ENCODE measurements at places on chromosomes 3 and 15.

DNA sequence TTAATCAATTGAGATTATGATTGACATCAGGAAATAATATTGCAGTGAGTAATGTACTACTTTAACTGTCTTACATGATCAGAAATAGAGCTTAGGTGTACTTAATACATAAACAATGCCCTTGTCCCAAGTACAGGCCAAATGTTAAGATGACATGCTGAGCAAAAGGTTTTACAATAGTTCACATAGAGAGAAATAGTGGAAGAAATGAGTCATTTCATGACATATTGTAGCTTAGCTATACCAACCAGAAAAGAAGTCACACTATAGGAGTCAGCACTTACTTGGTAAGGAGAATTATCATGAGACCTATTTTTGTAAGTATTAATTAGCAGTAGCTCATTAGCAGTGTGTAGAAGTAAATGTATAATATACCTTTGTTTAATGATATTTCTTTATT is 96.4 kb upstream of the NANOGP8 start:
- no peak for DNase-seq

GRCh38 chr15:80932989-80933388 is 56.6 kb downstream of the MESD start:
- DNase-seq: no peak

- DNase-seq: no peak
Observed at GRCh38 chr3:4036046-4036445, 236.8 kb downstream of the LRRN1 start.

DNA sequence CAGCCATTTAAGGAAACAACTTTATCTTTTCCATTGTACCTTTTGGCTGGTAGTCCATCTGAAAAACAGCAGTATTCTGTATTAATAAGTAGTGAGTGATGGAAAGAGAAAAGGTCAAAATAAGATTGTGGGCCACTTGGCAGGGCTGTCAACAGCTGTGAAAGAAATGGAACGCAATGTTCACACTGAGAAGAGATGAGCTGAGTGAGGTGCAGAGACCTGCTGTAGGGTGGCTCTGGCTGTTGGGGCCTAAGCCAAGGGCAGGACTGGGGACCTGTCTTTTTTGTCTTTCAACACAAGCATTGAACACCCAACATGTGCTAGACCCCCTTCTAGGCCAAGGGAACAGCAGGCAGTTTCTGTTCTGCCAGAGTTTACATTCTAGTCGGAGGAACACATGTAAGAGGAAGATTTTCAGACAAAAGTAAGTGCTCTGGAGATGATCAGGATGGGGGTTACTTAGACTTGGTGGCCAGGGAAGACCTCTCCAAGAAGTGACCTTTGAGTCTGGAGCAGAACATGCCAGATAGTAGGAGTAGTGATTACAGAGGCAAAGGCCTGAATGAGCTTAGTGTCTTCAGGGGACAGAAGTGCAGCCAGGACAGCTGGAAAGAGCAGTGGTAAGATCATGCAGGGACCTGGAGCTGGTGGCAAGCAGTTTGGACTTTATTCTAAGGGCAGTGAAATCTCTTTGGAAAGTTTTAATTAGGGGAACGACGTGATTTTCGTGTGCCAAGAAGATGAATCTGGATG is 29.6 kb downstream of the TSEN2 start:
- DNase-seq: no peak

GRCh38 chr3:194569252-194569651 is 64.0 kb downstream of the TMEM44 start:
- no peak for DNase-seq

DNA sequence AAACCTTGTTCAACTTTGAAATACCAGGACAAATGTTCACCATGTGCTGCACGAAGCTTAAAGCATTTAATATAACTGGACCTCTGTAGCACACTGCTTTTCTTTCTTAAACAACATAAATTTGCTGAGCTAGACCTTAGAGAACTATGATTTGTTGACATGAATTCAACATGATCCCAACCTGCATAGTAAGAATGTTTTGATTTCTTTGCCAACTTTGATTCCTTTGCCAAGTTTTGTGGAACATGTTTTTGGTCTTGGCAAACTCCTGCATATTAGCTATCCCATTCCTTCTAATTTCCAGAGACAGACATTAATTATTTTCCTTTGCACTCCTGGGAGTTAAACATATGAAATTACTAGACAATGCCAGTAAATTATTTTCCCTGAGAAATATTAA is 197.2 kb upstream of the RBMS3 start:
- DNase-seq: no peak

- DNase-seq: no peak
Observed at GRCh38 chr3:56997675-56998074, 62.8 kb upstream of the SPATA12 start.

DNA sequence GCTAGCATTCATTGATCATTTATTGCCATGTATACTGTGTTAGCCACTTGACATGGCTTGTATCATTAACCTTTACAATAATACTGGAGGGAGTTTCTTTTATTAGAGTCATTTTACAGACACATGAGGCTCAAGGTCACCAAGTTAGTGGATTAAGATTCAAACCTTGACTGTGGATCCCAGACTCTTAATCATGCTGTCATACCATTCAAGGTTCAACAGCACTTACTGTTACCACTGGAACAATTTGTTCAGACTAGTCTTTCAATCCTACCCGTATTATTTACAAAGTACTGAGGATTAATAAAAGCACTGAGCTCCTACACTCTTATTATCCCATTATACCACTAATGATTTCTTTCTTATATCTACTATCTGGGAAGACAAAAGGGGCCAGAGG is 1.2 kb downstream of the COX17 start:
- no peak for DNase-seq

DNA sequence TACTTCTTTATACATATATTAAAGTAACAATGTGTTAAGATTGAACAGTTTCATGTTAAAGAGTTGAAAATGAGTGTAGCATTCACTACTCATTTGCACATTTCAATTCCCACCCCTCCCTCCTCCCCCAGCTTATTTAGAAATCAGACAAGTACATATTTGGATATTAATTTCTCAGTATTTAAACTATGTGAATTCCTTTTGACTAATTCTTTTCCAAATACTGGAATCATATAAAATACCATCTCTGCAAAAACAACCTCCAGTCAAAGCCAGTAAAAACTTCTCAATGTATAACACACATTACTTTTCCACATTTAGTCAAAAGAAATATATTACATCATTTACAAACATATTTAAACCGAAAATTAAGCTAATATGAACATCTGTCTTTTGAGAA is 25.5 kb upstream of the SHC4 start:
- no peak for DNase-seq

DNA sequence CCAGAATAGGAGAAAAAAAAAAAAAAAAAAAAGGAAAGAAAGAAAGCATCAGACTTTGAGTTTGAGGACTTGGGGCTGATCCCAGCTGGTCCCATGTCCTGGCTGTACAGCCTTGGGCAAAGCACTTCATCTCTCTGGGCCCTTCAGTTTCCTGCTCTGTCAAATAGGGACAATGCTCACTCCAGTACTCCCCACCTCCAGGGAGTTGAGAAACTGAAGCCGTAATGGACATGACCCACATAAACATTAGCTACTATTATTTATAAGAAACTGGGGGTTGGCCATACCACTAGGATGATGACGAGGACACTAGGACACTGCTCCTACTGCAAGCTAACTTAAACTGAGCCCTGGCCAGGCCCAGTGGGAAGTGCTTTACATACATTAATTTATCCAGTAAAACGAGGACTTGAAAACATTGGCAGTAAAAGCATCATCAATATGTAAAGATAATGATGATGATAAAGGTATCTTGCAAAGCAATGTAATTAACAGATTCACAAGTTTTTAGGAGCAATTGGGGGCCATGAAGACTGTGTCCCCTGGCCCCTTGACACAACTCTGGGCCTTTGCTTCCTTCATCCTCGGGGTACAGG is 22.9 kb upstream of the SMAD6 start:
- DNase-seq: no peak

GRCh38 chr15:74453925-74454763 is 6.8 kb downstream of the UBL7 start:
- DNase-seq: no peak

GRCh38 chr3:58608648-58609047 is 31.5 kb upstream of the FAM107A start:
- DNase-seq: no peak

GRCh38 chr3:99803297-99803696 is 14.4 kb upstream of the CMSS1 start:
- DNase-seq: no peak

- no peak for DNase-seq
Observed at GRCh38 chr3:46825450-46825849, 37.8 kb downstream of the MYL3 start.

GRCh38 chr3:129460572-129460971 is 20.5 kb downstream of the IFT122 start:
- no peak for DNase-seq

GRCh38 chr3:163538387-163538786 is 1539.9 kb downstream of the SI start:
- no peak for DNase-seq

GRCh38 chr15:88655800-88656488 is 17.1 kb downstream of the ISG20 start:
- no peak for DNase-seq

- DNase-seq: no peak
Observed at GRCh38 chr3:11411956-11412355, 139.8 kb downstream of the ATG7 start.

DNA sequence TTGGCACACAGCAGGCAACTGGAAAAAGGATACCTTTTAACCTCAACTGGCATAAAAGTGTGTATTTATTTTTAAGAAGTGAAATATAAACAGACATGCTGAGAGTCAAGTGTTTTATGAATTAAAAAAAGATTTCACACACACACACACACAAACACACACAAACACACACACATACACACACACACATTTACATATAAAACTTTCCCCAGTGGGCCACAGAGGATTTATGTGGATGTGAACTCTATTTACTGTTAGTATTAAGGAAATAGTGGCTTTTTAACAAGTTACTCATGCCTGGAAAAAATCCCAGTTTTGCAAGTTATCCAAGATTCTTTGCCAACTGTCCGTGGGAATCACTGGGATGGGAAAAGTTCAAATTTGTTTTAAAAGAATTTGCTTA is 725.9 kb upstream of the NR2F2 start:
- no peak for DNase-seq

DNA sequence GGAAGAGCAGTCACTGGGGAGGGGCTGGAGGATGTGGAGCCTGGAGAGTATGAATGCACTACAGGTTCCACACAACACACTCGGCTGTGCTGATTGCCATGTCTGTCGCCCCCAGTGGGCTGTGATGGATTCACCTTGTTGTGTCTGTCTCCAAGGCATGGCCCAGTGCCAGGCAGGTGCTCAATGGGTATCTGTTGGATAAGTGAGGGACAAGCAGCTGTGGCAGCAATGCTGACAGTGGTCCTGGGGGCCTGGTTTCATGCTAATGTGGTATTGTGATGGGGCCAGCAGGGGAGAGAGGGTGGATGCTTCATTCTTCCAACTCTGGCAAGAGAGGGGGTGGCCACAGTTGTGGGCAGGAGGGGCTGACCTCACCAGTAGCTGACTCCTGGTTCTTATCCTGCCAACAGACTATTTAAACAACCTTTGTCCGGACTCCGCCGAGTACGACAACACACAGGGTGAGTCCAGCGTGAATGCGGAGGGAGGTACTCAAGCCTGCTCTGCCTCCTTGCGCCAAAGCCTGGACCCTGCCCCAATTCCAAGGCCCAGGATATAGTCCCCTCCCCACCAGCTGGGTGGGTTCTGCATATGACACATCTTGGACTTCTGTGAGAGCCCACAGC is 47.3 kb upstream of the NR2C2 start:
- DNase-seq: no peak

GRCh38 chr3:117184574-117184973 is 475.0 kb downstream of the TUSC7 start:
- DNase-seq: no peak

DNA sequence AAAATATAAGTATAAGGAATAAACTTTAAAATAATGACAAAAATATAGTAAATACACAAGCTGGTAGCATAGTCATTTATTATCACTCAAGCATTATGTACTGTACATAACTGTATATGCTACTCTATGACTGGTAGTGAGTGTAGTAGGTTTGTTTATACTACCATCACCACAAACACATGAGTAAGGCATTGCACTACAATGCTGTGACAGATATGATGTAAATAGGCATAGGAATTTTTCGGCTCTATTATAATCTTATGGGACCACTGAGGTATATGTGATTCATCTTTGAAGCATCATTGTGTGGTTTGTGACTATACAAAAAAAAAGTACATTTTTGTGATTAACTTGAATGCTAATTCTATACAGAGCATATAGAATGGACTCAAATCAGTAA is 35.3 kb upstream of the FBN1 start:
- DNase-seq: no peak

DNA sequence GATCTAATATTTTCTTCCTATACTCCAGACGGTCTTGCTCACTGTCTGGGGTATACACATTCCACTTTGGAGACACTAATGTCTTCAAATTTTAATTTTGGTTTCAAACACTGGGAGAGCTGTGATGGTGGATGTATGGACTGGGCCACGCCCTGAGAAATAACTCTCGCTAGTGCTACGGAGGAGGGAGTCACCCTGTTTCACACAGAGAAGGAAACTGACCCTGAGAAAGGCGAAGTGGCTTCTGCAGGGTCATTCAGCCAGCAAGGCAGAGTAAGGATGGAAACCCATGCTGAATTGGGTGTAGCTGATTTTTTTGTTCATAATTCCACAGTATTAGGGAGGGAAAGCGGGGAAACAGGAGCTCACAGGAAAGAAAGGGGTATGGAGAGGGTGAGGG is 8.6 kb upstream of the SKIC8 start:
- no peak for DNase-seq
